ENCODE measurements at places on chromosomes 2 and 18. TPM values are rescaled to one million over a fixed set of nuclear protein-coding genes. Genes with fewer than 3 reads are reported as not detected.
A peak's percentile ranks its signal among the peaks of the same experiment; 100 is the strongest.

DNA sequence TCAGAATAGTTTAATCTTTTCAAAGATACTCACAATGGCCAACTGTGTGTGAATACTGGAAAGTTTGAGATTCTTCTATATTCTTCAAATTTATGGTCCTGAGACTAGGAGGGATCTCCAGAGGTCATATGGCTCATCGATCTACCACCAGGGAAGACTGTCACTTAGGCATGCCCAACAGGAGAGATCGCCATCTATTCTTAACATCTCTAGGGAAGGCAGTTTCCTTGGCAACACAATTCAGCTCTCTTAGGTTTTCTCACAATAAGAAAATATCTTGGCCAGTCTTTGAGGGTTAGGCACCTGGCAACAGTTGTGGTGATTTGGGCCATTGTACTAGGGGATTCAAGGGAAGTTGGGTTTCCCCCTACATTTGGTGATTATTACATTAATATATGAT, 107.2 kb downstream of the GALNT3 start:
- H3K36me3 ChIP-seq = no peaks in the 10 kb centered on the region
- no peak overlapping the region for H3K27ac ChIP-seq
- no peak overlapping the region for H3K4me3 ChIP-seq
- peaks cover 8% of the 10 kb centered on the region for H3K27me3 ChIP-seq
- no peaks in the 10 kb centered on the region for H3K4me1 ChIP-seq

DNA sequence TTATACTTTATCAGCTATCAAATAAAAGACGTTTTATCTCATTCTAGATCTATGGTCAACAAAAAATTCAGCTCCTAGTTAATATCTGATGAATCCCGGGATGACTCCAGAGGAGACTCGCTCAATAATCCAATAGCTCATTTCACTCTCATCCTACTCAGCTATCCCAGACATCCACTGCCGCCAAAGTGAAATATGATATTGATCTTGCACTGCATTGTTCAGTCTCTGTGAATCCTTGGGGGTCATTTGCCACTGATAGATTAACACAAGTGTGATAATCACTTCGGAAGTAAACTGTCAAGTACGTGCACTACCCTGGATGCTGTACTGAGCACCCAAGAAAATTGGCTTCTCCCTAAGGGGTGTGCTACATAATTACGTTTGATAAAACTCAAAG, 249.1 kb downstream of the SUCLG1 start:
- no peak overlapping the region for H3K4me3 ChIP-seq
- H3K36me3 ChIP-seq = no peaks in the 10 kb centered on the region
- H3K4me1 ChIP-seq = peaks cover 3% of the 10 kb centered on the region
- H3K27ac ChIP-seq = no peak overlapping the region
- H3K27me3 ChIP-seq = peaks cover 31% of the 10 kb centered on the region

DNA sequence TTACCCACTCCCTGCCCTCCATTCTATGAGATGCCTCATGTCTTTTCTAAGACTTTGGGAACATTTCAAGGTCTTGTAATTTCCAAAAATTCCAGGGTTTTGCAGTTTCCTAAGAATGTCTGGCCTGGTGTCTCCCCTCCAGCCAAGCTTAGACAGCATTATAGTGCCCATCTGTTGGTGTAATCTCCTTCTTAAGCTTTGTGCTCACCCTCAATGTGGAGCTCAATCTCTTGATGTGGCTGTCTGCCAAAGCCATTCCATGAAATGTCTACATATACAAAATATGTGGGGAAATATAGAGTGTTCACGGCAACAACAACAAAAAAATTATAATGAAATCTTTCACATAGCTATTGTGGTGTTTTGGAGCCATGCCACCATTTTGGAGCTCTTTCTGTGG, 558.4 kb downstream of the PIK3C3 start:
- no peak for DNase-seq
- no peak overlapping the region for H3K27ac ChIP-seq
- H3K36me3 ChIP-seq = no peaks in the 10 kb centered on the region
- no peaks in the 10 kb centered on the region for H3K27me3 ChIP-seq
- H3K4me1 ChIP-seq = no peaks in the 10 kb centered on the region

DNA sequence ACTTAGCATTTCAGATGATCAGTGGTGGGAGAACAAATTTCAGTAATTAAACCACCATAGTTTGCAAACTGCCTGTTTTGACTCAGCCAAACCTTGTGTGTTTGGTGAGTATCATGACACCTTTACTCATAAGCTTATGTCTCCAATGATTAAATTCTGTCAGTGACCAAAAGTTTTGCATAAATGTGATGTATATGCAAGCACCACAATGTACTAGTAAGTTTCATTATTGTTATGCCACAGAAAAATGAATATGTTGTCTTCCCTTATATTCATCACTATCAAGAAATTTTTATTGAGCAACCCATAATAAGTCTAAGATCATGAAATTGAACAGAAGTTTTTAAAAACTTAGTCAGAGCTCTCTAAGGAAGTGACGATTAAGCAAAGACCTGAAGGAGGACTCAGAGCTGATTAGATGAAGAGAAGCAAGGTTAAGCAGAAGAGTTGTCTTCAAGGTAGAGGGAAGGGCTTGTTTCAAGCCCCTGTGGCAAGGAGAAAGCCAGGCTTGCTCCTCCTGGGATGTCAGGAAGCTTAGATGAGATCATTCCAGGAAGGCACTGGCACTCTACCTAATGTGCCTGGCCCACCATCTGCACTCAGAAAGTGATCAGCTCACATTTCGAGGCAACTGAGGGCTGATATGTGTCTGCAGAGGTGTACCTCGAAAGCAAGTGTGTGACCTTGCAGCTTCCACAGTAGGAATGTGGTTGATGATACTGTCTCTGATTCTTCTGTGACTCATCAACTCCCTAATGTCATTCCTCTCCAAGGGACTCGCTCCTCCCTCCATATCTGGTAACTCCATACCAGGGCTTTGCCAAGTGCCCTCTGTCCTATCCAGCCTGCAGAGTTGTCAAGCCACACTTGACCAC, 54.7 kb downstream of the KCTD18 start:
- peaks cover 6% of the 10 kb centered on the region for H3K4me1 ChIP-seq
- no peak for DNase-seq
- no peak overlapping the region for H3K27ac ChIP-seq
- H3K27me3 ChIP-seq = no peaks in the 10 kb centered on the region
- no peak overlapping the region for H3K4me3 ChIP-seq

DNA sequence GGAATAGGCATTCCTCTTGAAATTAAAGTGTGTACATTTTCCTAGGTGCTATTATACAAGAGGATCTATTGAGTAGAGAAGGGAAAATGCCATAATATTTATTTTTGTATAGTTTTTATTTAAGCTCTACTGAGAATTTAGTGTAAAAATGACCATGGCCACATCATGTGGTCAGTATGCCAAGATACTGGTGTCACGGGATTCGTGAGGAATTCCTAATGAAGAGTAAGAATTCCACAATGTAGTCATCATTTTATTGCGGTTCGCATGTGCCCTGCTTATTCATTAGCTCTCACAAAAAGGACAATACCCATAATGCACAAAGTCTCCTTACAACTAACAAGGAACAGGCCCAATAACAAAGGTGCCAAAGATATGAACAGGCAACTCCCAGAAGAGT, 39.3 kb upstream of the PARD3B start:
- DNase-seq = no peak
- H3K4me1 ChIP-seq = no peaks in the 10 kb centered on the region
- no peak overlapping the region for H3K27ac ChIP-seq
- no peaks in the 10 kb centered on the region for H3K36me3 ChIP-seq
- no peaks in the 10 kb centered on the region for H3K27me3 ChIP-seq

GRCh38 chr18:62331581-62332356, 6.7 kb downstream of the TNFRSF11A start:
- peaks cover 24% of the 10 kb centered on the region for H3K4me1 ChIP-seq
- H3K27ac ChIP-seq = no peak overlapping the region
- H3K27me3 ChIP-seq = peaks cover 57% of the 10 kb centered on the region
- DNase-seq = no peak

- H3K4me3 ChIP-seq = no peak overlapping the region
- H3K4me1 ChIP-seq = peaks cover 12% of the 10 kb centered on the region
- H3K36me3 ChIP-seq = no peaks in the 10 kb centered on the region
Measured at GRCh38 chr2:227610123-227610522, 4.5 kb downstream of the SCYGR3 start.

GRCh38 chr2:66189553-66189952, 245.4 kb upstream of the MEIS1 start:
- no peak overlapping the region for H3K4me3 ChIP-seq
- DNase-seq = no peak

GRCh38 chr2:233449921-233450863, 95.9 kb downstream of the DGKD start:
- H3K27me3 ChIP-seq = no peaks in the 10 kb centered on the region
- no peak overlapping the region for H3K4me3 ChIP-seq
- no peak overlapping the region for H3K27ac ChIP-seq
- H3K4me1 ChIP-seq = no peaks in the 10 kb centered on the region
- DNase-seq = no peak

DNA sequence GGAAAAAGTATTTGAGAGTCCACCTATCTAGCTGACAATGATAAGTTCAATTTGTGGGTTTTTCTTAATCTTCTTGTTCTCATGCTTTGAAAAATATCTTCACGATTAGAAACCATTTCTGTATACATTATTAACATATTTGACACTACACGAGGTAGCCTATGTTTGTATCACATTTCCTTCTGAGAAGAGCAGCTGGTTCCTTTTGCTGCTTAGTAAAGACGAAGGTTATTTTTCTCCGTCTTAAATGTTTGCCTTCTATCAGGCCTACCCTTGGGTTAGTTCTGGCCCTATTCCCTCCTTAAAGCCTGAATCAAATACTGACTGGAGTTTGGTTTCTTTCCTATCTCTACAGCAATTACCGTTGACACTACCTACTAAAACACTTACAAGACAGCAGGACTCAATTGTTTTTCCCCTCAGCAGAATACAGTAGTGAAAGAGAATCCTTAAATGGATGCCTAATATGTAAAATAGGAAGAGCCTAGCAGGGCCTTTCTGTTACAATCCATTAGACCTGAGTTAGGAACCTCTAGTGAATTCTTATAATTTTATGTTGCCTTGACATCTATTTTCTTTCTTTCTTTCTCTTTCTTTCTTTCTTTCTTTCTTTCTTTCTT, 790.4 kb downstream of the EPHA4 start:
- no peak for DNase-seq
- H3K27me3 ChIP-seq = no peaks in the 10 kb centered on the region
- no peak overlapping the region for H3K4me3 ChIP-seq
- H3K27ac ChIP-seq = no peak overlapping the region
- H3K4me1 ChIP-seq = no peaks in the 10 kb centered on the region
- no peaks in the 10 kb centered on the region for H3K36me3 ChIP-seq

GRCh38 chr2:109403841-109404201, 209.9 kb downstream of the SEPTIN10 start:
- no peak for DNase-seq
- no peak overlapping the region for H3K4me3 ChIP-seq
- H3K27me3 ChIP-seq = no peaks in the 10 kb centered on the region
- H3K27ac ChIP-seq = peak overlapping the region; percentile 86

- H3K27ac ChIP-seq = peak overlapping the region; percentile 87
- peaks cover 67% of the 10 kb centered on the region for H3K36me3 ChIP-seq
- H3K4me1 ChIP-seq = peaks cover 80% of the 10 kb centered on the region
Measured at GRCh38 chr2:233082931-233083755, 23.0 kb downstream of the INPP5D start.

GRCh38 chr2:44148999-44149398, 19.7 kb upstream of the PPM1B start:
- DNase-seq = no peak
- H3K27ac ChIP-seq = no peak overlapping the region
- no peak overlapping the region for H3K4me3 ChIP-seq

DNA sequence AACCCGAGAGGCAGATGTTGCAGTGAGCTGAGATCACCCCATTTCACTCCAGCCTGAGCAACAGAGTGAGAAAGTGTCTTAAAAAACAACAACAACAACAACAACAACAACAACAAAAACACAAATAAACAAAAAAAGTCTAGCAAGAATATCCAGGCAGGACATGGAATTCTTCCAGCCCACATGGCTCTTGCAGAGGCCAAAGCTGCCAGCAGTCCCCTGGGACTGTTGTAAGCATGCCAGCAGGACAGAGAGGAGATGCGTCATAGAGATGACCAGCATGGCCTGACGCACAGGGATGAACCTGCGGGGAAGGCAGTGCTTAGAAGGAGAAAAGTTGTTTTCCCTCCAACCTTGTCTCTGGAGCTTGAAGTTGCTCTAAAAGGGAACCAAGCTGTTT, 182.3 kb upstream of the PGAP1 start:
- no peak overlapping the region for H3K4me3 ChIP-seq
- peaks cover 21% of the 10 kb centered on the region for H3K4me1 ChIP-seq
- H3K36me3 ChIP-seq = peaks cover 7% of the 10 kb centered on the region
- H3K27me3 ChIP-seq = no peaks in the 10 kb centered on the region
- DNase-seq = no peak

GRCh38 chr2:133641942-133642725, 73.9 kb upstream of the NCKAP5 start:
- H3K27ac ChIP-seq = no peak overlapping the region
- H3K36me3 ChIP-seq = no peaks in the 10 kb centered on the region
- no peak for DNase-seq
- H3K27me3 ChIP-seq = peaks cover 5% of the 10 kb centered on the region

- H3K27ac ChIP-seq = no peak overlapping the region
- no peak for DNase-seq
- peaks cover 40% of the 10 kb centered on the region for H3K4me1 ChIP-seq
- H3K27me3 ChIP-seq = no peaks in the 10 kb centered on the region
Measured at GRCh38 chr2:37616677-37617005, 54.8 kb downstream of the CDC42EP3 start.

- no peaks in the 10 kb centered on the region for H3K4me1 ChIP-seq
- no peaks in the 10 kb centered on the region for H3K36me3 ChIP-seq
- no peak for DNase-seq
- no peak overlapping the region for H3K27ac ChIP-seq
- H3K4me3 ChIP-seq = no peak overlapping the region
Measured at GRCh38 chr18:73774811-73775509, 372.7 kb downstream of the FBXO15 start.

DNA sequence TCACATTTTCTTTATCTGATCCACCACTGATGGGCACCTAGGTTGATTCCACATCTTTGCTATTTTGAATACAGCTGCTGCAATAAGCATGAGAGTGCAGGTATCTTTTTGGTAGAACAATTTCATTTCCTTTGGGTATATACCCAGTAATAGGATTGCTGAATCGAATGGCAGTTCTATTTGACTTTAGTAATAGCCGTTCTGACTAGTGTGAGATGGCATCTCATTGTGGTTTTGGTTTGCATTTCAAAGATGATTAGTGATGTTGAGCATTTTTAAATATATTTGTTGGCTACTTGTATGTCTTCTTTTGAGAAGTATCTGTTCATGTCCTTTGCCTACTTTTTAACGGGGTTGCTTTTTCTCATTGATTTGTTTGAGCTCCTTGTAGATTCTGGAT, 72.3 kb downstream of the CCDC138 start:
- no peak overlapping the region for H3K4me3 ChIP-seq
- no peak overlapping the region for H3K27ac ChIP-seq
- H3K36me3 ChIP-seq = peaks cover 19% of the 10 kb centered on the region
- peaks cover 2% of the 10 kb centered on the region for H3K4me1 ChIP-seq

The RIT2 gene
- not detected for total RNA-seq

The KCNF1 gene
- total RNA-seq = not detected

The STARD6 gene
- not detected for total RNA-seq

The TRIM43B gene
- total RNA-seq = not detected

The SERPINB11 gene
- total RNA-seq = not detected

The LYPD6B gene
- total RNA-seq = not detected

The GPR35 gene
- 7.6 TPM for total RNA-seq

The COLEC12 gene
- total RNA-seq = not detected

The C2orf92 gene
- 6.1 TPM for total RNA-seq

Measured in activated naive CD8-positive, alpha-beta T cell treated with anti-CD3 and anti-CD28 coated beads for 36 hours (primary cell).